ENCODE measurements at places on chromosomes 3 and 15. TPM values are rescaled to one million over a fixed set of nuclear protein-coding genes. Genes with fewer than 3 reads are reported as not detected.

The FSIP1 gene
- total RNA-seq = 0.94 TPM

The BOC gene
- not detected for total RNA-seq

The FAM81A gene
- 0.94 TPM for total RNA-seq

The SETD5 gene
- total RNA-seq = 79.2 TPM

The LTK gene
- total RNA-seq = 1.6 TPM

The SAMMSON gene
- total RNA-seq = not detected

All from mononuclear cell (primary cell).